ENCODE measurements at places on chromosomes 3 and 15.

DNA sequence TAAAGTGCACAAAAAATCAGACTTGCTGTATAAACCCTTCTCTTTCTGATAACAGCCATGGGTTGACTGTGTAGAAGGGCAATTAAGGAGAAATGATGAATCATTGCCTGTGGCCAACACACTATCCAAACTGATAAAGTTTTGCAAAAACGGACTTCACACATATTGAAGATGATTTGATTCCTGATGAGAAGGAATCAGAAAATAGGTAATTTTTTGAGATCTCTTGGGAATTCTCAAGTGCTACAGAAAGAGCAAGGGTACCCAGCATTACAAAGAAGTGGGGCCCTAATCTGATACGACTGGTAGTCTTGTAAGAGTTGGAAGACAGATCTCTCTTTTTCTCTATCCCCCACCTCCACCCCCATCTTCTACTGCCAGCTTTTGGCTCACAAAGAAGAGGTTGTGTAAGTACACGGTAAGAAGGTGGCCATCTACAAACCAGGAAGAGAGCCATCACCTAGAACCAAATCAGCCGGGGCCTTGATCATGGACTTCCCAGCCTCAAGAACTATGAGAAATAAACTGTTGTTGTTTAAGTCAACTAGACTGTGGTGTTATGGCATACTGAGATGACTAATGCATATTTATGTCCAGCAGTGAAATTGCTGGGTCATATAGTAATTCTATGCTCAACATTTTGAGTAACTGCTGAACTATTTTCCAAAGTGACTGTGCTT is 254.7 kb downstream of the EDEM1 start:
- no peak for DNase-seq

- DNase-seq: no peak
Observed at GRCh38 chr15:78477295-78477694, 30.1 kb upstream of the HYKK start.

- DNase-seq: no peak
Observed at GRCh38 chr15:28110481-28110881, 11.4 kb upstream of the OCA2 start.

DNA sequence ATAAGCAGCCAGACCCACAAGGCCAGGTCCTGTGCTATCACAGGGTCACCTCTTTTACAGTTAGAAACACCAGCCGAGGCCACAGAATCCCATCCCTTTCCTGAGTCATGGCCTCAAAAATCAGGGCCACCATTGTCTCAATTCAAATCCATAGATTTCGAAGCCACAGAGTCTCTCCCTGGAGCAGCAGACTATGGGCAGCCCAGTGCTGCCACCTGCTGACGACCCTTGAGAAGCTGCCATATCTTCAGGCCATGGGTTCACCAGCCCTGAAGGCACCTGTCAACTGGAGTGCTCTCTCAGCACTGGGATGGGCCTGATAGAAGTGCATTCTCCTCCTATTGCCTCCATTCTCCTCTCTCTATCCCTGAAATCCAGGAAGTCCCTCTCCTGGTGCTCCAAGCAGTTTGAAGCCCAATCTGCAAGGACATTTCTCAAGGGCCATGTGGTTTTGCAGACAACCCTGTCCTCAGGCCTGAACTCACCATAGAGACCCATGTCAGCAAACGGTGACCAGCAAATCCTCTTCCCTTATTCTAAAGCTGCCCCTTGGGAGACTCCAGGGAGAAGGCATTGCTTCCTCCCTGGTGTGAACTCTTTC is 39.6 kb downstream of the TGM4 start:
- DNase-seq: peak; percentile 22

DNA sequence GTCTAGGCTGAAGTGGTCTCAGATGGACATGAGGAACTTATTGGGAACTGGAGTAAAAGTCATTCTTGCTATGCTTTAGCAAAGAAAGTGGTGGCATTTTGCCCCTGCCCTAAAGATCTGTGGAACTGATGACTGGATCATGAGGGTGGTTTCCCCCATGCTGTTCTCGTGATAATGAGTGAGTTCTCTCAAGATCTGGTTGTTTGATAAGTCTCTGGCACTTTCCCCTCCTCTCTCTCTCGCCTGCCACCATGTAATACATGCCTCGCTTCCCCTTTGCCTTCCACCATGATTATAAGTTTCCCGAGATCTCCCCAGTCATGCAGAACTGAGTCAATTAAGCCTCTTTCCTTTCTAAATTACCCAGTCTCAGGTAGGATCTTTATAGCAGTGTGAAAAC is 11.5 kb upstream of the MLF1 start:
- no peak for DNase-seq

- no peak for DNase-seq
Observed at GRCh38 chr3:50163572-50164455, 8.7 kb downstream of the SEMA3F start.

Measured in SHP77 treated with DMSO at 0.1 percent for 48 hours (cell line).